ENCODE measurements at places on chromosomes 5 and 9. TPM values are rescaled to one million over a fixed set of nuclear protein-coding genes. Genes with fewer than 3 reads are reported as not detected.

The CXCL14 gene
- total RNA-seq = 0.37 TPM

The PLPP7 gene
- total RNA-seq = not detected

The FXN gene
- 28.0 TPM for total RNA-seq

The NPR2 gene
- total RNA-seq = 5.6 TPM

The CACNA1B gene
- total RNA-seq = 0.03 TPM

Data from A549 treated with dexamethasone at 1 μM for 4 hours (cell line).